ENCODE measurements at places on chromosomes 3 and 15.

- no peak for DNase-seq
These were observed 30.4 kb downstream of the OXNAD1 start for GRCh38 chr3:16295298-16295890.

DNA sequence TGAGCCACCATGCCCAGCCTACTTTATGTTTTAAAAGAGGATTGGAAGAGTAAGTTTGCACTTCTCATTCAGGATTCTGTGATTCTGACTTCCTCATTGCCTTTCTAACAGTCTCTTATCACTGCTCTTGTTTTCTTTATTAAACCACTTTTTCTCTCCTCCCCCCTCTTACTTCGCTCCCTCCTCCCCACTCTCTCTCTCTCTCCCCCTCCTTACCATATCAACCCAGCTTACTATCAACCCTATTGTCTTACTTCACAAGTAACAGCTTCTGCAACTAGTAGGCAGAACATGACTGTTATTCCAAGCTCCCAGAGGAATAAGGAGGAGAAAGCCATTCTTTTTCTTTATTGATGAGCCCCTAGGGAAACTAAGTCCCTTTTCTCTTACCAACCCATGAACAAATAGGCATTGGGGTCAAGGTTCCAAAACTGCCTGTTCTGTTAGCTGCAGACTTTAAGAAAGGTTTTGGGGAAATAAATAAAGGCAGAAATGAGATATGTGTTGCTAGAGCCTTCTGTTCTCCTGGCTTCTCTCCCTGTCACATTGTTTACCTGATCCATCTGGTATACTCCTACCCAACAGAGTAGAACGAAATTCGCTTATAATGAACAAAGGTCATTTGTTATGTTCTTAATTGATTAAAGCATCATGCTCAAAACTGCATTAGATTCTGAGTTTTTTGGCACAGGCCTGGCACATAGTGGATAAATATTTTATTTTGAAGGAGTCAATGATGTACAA is 56.4 kb upstream of the RASGRP1 start:
- no peak for DNase-seq

DNA sequence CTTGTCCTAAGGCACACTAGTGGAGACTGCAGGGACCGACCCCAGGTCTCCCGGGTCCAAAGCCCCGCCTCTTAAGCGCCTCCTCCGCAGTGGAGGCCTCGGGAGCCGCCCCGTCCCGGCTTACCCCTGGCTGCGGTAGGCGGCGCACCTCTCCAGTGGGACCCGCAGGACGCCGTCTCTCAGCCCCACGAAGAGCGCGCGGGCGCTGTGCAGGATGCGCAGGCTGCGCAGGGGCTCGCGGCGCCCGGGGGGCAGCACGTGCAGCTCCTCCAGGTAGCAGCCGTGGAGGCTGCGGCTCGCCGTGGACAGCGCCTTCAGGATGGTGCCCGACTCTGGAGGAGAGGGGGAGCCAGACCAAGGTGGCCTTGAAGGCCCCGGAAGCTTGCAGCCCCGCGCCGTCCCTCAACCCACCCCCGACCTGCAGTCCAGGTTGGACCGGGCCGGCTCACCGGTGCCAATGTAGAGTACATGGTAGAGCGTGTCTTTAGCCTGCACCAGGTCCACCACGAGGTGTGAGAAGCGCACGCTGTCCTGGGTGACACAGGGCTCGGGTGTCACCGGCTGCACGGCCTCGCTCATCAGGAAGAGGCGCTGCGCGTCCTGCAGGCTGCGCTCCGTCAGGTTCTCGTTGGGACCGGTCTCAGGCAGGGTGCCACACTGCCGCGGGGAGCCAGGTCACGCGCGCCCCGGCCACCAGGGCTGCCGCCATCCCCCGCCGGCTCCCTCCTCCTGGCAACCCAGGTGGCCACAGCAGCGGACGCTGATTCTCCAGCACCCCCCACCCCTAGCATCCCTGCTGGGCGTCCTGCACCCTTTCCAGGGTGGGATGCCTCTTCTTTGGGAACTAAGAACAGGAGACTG is 105.5 kb downstream of the SEMA5B start:
- no peak for DNase-seq

- DNase-seq = no peak
These were observed 1.1 kb downstream of the RIOX2 start for GRCh38 chr3:97970956-97971620.

DNA sequence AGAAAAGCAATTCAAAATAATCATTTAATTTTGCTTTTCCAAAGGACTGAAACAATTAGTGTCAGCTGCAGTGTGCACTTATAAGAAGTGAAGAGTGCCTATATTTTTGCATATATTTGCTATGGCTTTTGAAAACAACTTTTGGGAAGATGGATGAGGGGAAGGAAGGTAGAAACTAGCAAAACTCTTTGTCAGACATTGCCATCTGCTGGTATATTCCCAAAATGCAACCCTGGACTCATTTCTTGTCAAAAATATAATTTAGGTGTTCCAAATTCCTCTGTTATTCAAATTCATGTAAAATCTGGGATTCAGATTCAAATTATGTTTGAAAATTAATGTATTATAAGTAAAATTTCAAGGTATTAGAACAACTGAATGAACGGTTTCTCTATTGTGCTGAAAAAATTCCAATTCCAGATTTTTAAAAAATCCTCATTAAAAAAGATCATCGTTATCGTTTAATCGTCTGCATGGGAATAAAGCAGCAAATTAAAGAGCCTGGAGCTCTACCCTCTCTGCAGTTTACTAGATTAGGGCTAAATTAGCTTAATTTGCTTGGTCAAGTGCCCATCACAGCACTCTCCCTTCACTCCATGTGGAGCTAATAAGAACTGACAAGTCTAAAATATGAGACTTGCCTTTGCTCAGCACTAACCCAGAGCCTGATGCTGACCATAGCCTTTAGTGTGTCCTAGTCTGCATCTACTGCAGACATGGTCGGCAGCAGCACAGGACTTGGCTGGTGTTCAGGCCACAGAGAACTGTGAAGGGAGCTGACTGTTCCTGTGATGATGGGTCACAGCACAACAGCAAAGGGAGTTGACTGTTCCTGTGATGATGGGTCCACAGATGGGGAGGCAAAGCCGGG is 67.9 kb upstream of the MITF start:
- DNase-seq = peak; percentile 53

DNA sequence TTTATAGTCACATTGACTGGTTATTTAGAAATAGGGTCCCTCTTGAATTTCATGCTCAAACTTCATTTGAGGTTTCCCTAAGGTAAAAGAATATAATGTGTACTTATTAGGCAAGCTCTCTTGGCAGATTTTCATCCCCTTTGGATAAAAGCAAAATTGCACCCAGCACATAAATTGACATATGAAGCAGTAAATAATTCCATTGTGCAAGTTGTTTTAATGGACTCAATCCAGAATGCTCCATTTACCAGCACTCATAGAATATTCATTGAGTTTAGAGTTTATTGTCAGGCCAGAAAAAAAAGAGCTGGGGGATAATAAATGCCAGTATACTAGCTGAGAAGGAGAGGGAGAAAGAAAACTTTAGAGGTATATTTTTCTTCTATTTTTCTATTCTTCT is 136.8 kb downstream of the TPRG1 start:
- no peak for DNase-seq

GRCh38 chr3:150727653-150728502 is 24.2 kb upstream of the ERICH6 start:
- DNase-seq = no peak

DNA sequence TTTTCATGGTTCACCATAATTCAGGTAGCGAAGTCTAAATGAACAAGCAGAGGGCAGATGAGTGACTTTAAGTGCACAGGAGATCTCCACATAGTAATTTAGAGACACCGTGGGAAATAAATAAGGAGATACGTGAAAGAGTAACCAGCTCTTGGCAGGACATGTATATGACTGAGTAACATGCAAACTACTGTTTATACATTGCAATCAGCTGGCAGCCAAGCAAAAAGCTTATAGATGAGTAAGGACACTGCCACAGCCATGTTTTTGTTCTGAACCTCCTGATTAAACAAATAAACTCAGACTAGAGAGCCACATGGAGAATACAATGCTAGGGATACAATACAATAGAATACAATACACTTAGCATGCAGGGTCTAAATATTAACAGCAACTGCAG is 252.4 kb downstream of the FHIT start:
- DNase-seq = no peak

GRCh38 chr15:67750371-67750770 is 74.9 kb upstream of the SKOR1 start:
- no peak for DNase-seq

DNA sequence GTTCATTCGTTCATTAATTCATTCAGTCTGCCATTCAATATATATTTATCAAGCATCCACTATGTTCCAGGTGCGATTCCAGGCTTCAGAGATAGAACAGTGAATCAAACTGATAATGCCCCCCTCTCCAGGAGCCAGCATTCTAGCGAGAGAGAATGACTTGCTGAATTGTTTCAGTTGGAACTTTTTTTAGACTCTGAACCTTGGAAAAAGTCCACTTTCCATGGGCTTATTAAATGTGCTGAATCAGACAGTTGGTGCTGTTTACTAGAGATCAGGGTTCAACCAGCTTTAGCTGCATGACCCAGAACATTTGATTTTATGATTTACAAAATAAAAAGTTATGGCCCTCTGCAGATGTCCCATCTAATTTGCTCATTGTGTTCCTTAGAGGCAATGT is 213.2 kb downstream of the THSD4 start:
- DNase-seq = no peak

DNA sequence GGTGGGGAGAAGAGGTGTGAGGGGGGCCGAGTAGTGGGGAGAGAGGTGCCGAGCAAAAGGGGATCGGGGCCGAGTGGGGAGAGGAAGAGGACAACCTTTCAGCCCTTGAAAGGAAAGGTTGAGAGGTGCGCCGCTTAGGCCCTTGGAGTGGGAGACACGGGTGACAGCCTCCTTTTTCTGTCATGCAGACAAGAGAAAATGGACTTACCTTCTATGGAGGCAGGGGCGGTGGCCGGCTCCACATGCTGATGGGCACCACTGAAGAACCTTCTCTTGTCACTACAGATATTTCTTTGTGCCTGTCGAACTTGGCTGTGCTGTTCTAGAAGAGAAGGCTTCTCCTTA is 421 bp downstream of the KLHL18 start:
- no peak for DNase-seq

GRCh38 chr15:98138910-98139309 is 178.4 kb downstream of the ARRDC4 start:
- no peak for DNase-seq

- no peak for DNase-seq
These were observed 40.2 kb downstream of the SUMF1 start for GRCh38 chr3:4426782-4427344.

- no peak for DNase-seq
These were observed 183.3 kb upstream of the ROPN1 start for GRCh38 chr3:124174910-124175874.

DNA sequence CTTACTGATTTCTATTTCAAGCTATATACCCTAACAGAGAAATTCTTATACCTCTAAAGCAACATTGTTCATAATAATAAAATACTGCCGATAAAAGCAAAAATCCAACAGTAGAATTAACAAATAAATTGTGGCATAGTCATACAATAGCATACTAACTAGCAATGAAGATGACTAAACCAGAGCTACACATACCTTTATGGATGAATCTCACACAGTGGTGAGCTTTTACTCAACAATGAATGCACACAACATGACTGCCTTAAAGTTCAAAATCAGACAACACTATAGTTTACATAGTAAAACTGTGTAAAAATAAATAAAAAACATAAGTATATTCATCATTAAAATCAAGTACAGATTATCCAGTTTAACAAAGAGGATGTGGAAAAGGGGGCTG is 99.1 kb downstream of the NR1I2 start:
- DNase-seq = no peak

- DNase-seq = no peak
These were observed 180.9 kb upstream of the TBL1XR1 start for GRCh38 chr3:177378168-177378567.

DNA sequence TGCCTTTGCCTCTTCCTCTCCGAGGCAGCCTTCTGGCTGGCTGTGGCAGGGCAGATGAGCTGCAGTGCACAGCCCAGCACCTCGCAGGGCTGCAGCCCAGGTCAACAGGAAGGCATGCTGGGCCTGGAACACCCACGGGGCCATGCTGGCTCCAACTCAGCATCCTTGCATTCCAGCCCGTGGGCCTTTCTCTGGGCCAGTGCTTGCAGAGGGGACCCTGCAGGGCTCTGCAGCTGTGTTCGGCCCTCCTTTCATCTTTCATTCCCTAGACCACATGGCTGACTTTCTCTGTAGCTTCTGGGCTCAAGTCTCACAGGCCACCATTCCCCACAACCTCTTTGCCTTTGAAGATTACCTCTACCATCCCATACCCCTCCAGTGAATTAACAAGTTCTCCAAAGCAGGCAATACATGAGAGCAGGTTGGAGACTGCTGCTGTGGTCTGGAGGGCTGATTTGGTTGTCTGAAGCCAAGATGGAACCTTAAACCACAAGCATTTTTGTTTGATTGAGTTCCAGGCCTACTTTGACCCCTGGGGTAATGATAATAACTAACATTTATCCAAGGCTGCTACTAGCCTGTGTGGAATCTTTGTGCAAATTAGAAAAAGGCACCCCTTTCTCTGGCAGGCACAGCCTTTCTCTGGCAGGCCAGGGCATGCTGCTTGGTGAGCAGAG is 5.9 kb downstream of the FAM131A start:
- DNase-seq = no peak

DNA sequence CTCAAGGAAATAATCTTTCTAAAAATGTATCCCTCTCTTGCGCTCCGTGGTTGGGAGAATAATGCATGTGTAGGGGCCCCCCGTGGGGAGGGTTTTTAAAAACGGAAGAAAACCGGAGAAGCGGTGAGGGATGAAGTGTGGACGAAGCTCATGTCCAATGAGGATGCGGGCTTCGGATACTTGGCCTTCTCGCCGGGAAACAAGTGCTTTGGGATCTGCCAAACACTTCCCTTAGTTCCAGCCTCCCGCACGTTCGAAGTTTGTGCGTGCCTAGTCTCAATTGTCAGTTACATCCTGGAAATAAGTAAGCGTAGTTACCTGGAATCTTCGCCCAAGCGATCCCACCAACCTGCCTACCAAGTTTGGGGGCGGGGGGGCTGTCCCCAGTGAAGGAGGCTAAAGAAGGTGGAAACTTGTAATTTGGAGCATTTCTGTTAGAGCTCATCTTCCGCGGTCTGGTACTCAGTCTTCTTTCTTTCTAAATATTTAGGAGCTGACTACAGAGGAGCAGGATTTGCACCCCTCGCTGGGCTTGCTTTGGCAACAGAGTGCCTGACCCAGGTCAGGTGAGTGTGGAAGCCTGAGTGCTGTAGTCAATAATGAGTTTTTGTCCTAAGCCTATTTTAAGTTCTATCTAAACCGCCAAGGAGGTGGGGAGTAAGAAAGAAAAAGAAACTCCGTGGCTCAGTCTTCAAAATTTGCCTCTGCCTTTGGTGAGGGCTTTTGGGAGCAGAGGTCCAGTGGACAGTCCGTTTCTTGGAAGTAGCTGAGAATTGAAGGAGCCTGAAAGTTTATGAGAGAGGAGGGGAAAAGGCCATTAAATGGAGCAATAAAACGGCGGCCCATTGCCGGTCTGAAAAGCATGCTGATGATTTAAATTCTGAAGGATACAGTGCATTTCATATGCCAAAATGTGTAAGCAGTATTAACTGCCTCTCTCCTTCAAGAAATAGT is 1.1 kb downstream of the ITPR1 start:
- no peak for DNase-seq

- no peak for DNase-seq
These were observed 5.8 kb downstream of the TASOR start for GRCh38 chr3:56677286-56677685.
